ENCODE measurements at places on chromosomes 3 and 15.

DNA sequence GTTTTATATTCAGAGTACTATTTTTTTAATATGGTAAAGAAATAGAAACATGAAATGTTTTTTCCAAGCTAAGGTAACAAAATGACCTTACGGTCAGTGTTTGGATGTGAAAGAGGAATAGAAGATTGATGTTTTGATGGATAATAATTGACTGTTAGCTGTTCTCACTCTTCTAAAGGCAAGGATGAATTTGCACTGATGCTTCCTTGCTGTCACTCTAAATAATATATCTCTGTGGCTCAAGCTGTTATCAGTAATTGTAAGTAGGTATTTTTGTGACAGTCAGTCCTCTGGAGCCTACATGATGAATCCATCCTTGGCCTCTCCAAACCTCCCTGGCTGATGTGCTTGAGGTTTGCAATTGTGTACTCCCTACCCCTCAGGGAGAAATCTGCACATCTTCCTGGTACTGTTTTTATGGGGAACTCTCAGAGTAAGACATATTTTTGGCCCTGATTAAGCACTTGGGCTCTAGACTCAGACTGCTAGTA, 283.7 kb downstream of the NLGN1 start:
- no peak for DNase-seq

- no peak for DNase-seq
Measured at GRCh38 chr3:112017091-112017490, 17.4 kb upstream of the TMPRSS7 start.

DNA sequence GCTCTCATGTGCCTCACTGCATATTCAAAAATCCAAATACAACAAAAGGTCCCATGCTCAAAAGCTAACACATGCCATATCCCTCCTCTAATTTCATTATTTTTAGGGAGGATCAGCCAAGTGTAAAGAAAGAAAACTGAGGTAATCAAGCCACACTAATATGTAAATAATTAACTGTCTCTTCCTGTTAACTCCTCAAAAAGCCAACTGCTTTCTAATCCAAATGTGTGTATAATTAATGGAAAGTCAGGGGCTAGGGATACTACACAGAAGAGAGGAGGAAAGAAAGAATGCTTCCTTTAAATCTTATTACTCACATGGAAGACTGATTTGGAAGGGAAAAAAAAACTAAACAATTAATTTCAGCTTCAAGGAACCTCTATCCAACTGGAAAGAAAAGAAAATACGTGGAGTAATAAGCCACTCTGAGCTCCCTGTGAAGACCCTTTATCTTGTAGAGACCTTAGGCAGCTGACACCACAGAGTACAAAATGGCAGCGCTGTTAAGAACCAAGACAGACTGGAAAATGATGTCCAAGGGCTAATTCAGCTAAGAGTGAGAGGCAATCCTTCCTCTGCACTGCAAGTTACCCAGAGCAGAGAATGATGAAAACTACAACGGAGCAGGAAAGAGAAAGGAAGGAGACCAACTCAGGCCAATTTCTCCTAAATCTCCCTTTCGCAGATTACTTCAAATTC, 56.8 kb downstream of the ZNF148 start:
- no peak for DNase-seq

GRCh38 chr3:6326771-6327170, 534.1 kb upstream of the GRM7 start:
- no peak for DNase-seq

DNA sequence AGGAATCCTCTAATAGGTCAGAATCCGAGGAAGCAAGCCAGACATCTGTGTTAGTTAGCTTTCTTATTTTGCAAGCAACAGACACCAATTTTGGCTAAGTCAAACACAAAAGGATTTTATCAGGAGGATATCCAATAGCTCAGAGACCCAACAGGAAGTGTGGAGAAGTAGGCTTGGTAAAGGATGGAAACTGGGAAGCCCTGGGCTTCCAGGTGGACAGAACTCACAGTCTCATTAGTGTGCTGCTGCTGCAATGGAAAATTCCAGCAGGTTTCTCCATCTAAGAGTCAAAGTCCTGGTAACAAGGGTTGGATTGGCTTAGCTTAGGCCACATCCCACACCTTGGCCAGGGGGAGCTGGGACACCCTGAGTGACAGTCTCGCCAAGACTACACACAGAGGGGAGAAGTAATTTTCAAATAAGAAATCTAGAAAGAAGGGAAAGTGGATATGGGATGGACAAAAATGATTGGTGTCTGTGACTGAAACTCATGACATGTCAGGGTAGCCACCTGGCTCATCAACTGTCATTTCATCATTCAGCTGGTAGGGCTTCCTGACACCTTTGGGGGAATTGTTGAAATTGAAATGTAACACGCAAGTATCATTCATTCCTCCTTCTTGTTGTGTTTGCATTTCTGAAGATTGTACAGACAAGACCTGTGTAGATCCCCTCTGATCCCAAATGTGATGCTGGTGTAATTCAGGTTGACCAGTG, 158.6 kb downstream of the THSD4 start:
- DNase-seq = no peak

- DNase-seq = no peak
Measured at GRCh38 chr3:46381625-46382024, 10.9 kb downstream of the CCR5 start.

DNA sequence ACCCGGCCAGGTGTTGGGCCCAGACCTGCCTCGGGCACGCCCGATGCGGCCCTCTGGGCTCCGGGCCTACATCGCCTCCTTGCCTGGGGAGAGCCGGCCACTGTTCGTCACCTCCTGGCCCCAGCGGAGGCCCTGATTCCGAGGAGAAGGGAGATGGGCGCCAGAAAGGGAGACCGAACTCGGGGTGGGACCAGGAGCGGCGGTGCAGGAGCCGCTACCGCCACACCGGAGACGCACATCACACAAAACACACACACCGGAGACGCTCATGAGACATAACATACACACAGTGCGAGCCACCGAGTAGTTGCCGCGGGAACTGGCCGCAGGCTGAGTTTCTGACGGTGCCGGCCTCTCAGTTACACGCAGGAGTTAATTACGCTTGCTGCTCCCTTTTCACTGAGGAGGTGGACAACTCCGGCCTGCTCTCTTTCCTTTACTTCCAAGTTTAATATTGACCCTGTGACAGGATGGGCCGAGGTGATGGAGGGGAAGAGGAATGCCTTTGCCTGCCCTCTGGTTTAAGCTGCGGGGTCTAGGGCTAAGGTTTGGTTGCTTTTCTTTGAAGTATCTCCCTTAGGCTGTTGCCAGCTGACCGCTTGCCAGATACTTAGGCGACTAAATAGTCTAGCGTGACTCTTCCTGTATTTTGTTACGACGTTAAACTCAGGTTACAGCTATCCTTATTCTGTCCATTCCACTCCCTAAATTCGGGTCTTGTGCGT, 570 bp downstream of the PCNP start:
- DNase-seq = no peak

- DNase-seq = no peak
Measured at GRCh38 chr3:142232340-142232739, 7.0 kb upstream of the GK5 start.

DNA sequence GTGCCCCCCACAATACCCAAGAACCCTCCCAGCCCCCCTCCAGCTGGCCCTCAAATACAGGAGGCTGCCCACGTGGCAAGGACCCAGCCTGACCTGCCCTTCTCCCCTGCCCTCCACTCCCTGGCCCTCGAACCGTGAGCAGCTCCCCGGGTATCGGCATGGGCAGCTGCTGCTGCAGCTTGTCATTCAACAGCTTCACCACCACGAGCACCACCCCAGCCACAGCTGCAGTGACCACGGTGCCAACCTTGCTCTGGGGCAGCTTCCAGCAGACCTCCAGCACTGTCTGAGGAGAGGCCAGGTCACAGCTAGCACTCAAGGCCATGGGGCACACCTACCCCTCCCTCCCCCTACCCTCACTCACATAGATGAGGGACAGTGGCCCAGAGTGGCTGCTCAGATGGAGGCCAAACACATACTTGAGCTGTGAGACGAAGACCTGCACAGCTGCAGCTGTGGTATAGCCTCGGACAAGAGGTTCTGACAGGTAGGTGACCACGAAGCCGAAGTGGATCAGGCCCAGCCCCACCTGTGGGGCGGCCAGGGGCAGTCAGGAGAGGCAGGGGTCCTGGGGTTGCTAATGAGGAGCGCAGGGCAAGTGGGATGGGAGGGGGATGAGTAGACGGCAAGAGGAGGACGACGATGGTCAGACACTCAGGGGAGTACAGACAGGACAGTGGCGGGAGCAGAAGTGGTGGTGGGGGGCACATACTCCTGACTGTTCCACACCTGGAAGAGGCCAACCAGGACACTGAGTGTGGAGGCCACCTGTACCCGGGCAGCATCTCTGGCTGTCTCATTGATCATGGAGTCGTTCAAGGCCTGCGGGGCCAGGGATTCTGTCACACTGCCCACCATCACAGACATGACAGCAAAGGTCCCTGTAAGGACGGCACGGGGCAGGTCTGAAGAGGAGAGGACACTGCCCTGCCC, 3.5 kb downstream of the SLC26A6 start:
- DNase-seq = no peak

GRCh38 chr15:47674586-47675232, 42.6 kb upstream of the SEMA6D start:
- no peak for DNase-seq

DNA sequence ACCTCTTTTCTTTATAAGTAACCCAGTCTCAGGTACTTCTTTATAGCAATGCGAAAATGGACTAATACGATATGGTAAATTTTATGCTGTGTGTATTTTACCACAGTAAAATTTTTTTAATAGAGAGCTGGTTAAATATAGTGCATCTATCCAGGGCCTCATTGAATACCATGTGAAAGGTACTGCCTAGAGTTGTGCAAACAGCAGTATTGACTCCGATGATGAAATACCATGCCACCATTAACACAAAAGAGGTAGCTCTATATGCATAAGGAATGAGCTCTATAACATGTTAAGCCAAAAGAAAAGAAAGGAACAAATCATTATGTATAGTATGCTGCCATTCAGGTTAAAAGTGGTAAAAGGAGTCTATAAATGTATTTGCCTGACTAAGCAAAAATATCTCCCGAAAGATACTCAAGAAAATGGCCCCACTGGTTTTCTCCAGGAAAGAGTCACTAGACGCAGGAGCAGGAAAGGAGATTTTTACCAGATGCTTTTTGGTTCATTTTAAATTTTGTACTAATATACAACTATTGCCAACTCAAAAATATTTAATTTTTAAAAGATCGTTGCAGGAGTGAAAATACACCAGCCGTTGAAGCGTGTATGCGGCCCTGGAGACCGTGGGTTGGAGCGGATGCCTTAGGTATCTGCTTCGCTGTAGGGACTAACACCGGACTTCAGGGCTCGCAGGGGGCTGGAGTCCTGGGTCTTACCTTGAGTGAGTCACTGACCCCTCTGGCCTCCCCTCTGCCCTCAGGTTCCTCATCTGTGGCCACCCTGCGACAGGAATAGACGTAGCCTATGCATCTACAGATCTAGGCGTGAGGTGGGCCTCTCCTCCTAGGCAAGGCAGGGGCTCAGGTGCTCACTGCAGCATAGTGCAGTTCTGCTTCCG, 120.1 kb downstream of the CHSY1 start:
- DNase-seq = no peak

DNA sequence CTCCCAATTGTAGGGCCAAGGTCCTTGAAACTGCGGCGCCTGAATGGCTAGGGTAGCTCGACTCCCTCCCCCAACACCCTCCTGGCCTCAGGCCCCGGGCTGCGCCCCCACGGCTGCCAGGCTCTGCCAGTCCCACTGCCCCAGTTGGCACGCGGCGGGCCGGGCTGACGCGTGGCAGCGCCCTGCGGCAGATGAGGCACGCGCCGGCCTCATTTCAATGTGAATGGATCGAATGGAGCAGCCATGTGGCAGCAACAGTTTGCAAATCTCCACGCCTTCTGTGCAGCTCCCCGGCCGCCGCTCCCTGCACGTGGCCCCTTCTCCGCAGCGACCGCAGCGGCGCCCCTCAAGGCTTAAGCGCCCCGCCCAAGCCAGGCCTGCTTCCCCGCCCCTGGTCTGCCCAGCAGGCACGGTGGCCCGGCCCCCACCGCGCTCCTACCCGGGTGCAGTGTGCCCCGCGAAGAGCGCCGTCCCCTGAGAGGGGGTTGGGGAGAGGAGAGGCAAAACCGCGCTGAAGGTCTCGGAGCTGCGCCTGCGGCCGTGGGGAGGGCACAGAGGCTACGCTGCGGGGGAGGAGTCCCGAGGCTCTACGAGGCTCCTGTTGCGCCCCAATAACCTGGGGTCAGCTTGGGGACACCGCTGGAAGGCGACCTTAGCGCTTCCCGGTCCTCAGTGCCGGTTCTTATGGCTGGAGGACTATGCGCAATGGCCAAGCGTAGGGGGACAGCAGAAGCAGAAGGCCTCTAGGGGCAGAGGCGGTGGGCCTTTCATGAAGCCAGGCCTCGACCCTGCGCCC, 3.1 kb upstream of the DLL4 start:
- peak; percentile 55 for DNase-seq

GRCh38 chr15:29045717-29046116, 159.9 kb downstream of the APBA2 start:
- no peak for DNase-seq

- no peak for DNase-seq
Measured at GRCh38 chr3:48125886-48126622, 62.2 kb downstream of the CDC25A start.

DNA sequence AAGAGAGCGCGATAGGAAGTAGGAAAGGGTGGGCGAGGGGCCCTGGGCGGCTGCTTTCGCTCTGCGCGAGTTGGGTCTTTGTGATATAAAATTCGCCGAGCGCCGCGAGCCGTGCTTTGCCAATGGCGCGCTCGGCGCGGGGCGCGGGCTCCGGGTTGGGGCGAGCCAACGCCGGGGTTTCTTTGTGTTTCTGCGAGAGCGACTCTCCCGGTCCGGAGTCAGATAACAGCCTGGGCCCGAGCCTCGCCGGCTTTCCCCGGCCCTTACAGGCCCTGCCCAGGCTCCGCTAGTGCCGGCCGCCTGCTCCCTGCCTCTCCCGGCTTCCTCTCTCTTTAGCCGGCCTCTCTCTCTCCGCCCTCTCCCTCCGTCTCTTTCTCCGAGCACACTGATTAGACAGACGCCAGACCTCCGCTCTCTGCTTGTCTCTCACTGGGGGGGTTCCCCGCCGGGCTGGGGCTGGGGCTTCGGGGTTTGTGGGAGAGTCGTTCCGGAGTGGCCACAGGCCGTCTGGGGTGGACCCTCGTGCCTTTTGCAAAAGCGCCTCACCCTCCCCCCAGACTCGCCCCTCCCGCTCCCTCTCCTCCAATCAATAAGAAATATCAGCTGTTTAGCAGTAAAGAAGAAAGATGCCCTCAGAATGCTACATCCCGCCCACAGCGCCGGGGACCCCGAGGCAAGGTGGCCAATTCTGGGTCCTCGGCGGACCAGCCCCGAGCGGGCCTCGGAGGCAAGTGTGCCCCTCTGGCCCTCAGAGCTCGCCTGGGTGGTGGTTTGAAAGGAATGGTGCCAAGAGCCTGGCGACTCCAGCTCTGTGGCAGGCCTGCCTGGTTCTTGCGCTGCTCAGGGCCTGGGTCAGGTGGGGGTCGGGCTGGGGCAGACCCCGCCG, 2.9 kb downstream of the NR2F2 start:
- no peak for DNase-seq

- no peak for DNase-seq
Measured at GRCh38 chr3:136351905-136352304, 101.8 kb downstream of the PCCB start.

DNA sequence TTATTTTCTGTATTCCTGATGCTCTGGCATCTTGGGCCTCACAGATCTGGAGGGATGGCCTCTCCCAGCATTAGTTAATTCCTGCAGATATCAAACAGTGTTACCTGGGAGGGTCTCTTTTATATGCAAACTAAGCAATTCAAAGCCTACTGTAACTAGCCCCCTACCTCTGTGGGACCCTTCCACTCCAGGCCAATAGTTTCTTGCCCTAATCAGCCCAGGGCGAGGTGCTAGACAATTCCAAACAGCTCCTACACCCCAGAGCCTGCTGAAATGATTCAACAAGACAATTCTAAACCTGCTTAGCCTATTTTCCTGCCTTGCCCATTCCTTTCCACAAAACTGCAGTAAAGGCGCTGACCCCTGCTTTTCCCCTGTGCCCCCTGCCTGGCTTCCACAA, 106.6 kb upstream of the IGSF10 start:
- DNase-seq = no peak

Data from hypothalamus (tissue), 51 donors.